HuH-7.5 (cell line): ENCODE measurements at places on chromosomes 16 and 17.

DNA sequence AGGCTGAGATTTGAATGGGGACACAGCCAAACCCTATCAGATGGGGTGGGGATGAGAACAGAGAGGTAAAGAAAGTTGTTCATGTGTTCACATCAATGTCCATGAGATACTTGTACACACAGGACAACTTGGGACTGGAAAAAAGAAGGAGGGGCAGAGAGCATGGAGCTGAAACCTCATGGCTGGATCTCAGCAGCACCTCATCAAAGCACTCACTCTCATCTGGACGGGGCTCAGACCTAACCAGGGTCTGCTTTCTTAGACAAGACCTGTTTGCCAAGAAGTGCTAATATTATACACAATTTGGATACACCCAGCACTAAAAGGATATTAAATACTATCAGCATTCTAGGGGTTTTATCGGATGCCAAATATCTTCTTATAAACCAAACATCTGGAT lies 399.8 kb downstream of the SLC39A11 start:
- DNase-seq, result no peak

DNA sequence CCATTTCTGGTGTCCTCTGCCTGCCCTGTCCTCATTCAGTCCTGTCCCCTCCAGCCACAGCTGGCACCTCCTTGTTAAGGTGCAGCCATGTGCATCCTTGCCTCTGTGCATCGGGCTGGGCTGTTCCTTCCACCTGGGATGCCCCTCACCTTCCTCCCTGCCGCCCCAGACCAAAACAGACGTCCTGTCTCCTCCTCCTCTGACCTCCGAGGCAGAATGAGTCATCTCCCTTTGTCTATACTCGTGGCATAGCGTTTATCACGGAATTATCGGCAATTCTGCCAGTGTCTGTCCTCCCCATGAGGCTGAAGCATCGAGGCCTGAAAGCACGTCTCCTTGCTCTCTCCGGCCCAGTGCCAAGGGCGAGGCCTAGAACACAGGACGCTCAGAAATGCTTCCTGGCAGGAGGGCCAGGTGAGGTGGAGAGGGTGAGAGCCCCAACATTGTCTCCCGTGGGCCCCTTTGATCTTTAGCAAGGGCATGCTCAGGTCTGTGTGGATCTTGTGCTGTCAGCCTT lies 4.6 kb downstream of the RAI1 start:
- DNase-seq, result no peak

GRCh38 chr17:15741624-15742023 lies 9.5 kb downstream of the TBC1D26 start:
- no peak for DNase-seq

GRCh38 chr17:56690441-56691291 lies 97.2 kb downstream of the NOG start:
- DNase-seq, result no peak

DNA sequence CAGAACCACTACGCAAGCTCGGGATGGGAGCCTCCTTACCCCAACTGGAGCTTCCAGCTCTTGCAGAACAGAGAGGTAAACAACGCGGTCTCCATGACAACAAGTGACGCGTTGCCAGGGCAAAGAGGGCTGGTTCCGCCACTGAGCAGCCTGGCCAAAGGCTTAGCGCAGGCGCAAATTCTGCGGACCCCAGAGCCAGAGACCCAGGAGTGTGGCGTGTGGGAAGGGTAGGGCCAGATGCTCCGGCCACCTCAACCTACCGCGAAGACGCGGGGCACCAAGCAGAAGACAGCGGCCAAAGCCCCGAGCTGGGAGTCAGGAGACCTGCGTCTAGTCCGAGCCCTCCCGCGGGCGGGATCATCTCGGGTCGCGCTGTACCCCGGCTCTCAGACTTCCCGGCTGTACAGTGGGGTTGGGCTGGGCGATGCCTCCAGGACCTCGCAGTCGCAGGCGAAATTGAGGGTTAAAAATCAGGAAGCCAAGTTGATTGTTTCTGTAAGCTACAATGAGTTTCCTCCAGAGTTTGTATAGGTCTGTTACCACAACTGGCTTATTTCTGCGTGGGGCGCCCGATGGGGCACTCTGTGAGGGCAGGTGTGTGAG lies at the start of gene TEKT1:
Gene TEKT1, minus strand, starts transcription at position 69 of the 603 bp plus-strand sequence. CDS start 1,353 bp downstream, outside the sequence.
- DNase-seq, result peak; percentile 53

GRCh38 chr17:7014995-7015958 lies 2.9 kb downstream of the RNASEK start:
- DNase-seq, result peak; percentile 37

DNA sequence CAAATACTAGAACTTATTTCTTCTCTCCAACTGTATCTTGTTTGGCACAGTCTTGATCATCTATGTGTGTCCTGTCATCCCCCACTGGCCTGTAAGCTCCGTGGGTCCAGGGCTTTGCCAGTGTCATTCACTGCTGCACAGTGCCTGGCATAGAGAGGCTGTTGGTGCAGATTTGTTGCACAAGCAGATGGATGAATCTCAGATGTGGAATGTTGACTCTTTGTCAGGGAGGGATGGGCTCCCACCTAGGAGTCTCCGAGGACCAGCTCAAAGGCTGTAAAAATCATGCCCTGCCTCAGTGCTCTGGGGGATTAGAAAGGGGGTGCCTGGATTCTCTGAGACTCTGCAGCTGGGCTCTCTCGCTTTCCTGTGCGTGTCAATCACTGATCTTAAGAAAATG lies 60.6 kb downstream of the RAB11FIP4 start:
- no peak for DNase-seq

GRCh38 chr17:49821916-49822315 lies 26.0 kb downstream of the TAC4 start:
- no peak for DNase-seq

- DNase-seq, result peak; percentile 49
Measured at GRCh38 chr17:82302991-82303943, 14.1 kb downstream of the CD7 start.

DNA sequence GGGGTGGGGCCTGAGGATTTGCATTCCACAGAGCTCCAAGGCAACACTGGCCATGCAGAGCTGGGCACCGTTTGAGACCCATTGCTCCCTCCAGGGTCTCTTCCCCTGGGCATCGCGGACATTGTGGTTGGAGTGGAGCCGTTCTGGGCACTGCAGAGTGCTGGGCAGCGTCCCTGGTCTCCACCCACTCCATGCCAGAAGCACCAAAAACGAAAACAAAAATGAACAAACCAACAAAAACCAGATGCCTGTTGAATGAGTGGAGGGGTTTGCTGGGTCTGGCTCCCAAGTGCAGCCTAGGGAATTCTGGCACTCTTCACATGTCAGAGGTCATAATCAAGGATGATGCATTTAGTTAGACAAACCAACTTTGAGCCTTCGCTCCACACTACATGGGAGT lies 17.9 kb downstream of the WNT9B start:
- no peak for DNase-seq

DNA sequence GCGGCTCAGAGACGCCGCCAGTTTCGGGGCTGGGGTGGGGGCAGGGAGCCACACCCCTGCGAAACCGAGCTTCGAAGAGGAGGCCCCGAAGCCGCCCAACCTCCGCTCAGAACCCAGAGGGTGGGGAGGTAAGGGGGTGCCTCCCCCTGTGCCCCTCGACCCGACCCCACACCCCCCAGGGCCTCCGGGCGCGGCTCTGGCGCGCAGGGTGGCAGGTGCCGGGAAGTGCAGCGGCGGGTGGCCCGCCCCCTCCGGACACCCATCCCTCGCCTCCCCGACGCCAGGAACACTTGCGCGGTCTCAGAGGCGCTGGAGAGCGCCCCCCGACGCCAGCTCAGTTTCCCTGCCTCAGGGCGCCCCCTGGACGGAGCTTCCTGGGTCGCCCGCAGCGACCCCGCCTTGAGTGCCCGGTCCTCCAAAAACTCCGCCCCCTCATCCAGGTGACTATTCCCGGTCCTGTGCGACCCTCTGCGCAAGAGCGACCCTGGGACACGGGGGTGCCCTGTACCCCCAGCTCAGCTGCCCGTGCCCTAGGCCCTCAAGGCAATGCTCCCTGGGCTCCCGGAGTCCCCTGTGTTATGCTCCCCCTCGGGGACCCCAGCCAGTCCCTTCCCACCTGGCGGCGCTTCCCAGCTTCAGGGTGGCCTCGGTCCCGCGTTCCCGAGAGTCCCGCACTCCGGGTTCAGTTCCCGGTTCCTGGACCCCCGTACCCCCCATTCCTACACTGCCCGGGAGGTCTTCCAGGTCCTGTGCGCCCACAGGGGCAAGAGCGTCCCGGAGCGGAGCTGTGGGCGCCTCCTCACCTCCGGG lies 562 bp downstream of the PPL start:
- peak; percentile 65 for DNase-seq

GRCh38 chr17:740240-741017 lies 8.0 kb downstream of the TLCD3A start:
- no peak for DNase-seq

- peak; percentile 62 for DNase-seq
Measured at GRCh38 chr16:69187446-69188235, 677 bp downstream of the SNTB2 start.

GRCh38 chr17:58364270-58364942 lies 12.4 kb upstream of the SUPT4H1 start:
- DNase-seq, result peak; percentile 75

DNA sequence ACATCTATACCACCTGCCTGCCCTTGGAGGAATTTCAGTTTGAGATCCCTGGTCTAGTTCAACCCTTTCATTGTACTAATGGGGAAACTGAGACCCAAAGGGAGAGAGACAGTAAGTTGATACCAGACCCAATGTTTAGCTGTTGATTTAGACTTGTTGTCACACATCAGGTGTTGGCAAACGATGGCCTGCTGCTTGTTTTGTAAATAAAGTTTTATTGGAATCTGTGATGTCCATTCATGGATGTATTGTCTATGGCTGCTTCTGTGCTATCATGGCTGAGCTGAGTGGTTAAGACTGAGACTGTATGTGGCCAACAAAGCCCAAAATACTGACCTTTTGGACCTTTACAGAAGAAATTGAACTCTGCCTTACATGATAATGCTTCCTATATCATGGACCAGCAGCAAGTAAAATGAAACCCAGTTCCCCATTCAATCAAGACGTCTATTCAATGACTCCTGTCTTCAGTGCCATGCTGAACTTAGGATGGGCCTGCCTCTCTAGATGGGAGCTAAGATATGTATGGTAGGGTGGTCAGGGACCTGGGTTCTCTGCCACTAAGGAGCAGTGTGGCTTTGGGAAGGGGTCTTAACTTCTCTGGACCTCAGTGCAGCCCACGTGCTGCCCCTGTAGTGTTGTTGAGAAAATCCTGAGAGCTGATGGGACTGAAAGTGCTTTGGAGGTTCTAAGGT lies 111.0 kb downstream of the IRX5 start:
- no peak for DNase-seq

GRCh38 chr17:3610523-3610922 lies 1.3 kb upstream of the TRPV1 start:
- no peak for DNase-seq

- no peak for DNase-seq
Measured at GRCh38 chr16:72362973-72363372, 191.0 kb upstream of the PMFBP1 start.

- no peak for DNase-seq
Measured at GRCh38 chr16:77298418-77299360, 99.5 kb downstream of the SYCE1L start.

DNA sequence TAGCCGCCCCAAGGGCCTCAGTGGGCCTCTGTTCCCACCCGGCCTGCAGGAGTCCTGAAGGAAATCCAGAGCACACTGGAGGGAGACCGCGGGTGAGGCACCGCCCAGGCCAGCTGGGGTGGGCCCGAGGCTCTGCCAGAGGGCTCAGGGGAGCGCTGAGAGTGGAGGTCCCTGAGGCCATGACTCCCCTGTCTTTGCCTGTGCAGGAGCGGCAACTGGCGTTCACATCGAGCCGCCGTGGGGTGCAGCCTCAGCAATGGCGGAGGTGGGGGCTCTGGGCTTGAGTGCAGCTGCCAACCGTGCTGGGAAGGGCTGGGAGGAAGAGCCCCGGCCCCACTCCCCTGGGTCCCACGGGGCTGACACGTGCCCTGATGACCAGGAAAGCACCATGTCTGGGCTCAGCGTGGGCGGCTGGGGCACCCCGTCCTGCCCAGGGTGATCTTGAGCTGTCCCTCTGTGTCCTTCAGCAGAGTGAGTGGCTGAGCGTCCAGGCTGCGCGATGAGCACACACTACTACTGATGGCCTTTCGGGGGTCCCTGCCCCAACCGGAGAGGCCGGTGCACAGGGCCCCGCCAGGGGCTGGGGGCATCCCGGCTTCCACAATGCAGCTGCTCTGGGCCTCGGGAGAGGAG lies 13.1 kb upstream of the MYO15B start:
- no peak for DNase-seq

DNA sequence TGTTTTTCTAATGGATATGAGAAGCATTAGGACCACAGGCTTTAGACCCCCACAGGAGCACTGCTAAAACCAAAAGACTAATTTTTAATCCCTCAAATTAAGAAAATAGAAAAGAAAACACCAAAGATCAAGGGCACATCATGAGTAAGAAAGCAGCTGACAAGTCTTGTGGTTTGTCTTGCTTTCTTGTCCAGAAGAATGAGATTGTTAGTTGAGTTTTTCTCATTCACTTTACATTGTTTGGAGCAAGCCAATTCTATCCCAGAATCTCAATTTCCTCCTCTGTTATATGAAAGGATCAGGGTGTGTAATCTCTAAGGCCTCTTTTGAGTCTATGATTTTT lies 899.0 kb downstream of the KCNJ2 start:
- DNase-seq, result no peak

DNA sequence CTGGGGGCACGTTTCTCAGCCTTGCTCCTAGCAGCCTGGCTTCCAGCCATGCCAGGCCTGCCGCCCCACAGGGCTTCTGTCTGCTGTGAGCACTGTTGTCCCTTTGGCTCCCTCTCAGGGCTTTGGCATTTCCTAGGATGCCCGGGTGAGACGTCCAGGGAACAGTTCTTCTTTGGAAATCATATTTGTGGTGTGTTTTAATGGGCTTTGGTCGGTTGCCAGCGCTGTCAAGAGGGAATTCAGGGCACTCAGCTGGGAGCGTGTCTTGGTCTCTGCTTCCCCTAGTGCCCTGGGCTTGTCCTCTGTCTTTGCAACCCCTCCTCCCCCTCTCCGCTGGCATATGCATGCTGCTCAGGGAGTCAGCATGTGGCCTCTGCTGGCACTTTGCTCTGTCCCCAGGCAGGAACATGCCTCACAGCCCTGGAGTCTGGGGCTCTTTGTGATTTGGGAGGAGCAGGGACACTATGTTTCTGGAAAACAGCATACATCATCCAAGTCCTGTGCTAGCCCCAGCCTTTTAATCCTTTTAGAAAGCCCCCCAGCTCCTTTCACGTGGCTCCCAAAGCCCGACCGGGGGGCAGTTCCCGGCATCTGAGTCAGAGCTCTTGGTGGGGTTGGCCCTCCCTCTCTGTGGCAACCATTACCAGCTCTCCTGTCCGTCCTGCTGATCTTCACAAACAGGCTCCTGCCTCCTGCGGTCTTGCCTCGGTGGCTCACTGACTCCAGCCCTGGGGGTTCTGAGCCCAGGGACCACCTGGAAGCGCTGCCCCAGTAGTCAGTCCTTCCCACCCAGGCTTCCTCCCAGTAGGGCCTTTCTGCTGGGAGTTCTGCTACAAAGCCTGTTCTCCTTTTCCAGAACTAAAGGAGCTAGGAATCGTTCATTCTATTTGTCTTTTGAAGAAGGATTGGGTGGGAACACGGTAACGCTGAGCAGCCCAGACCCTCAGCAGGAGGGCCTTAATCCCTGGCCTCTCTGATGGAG lies 26.7 kb downstream of the SAP30BP start:
- DNase-seq, result no peak

- DNase-seq, result no peak
Measured at GRCh38 chr17:39813631-39814030, 50.5 kb downstream of the IKZF3 start.

- peak; percentile 29 for DNase-seq
Measured at GRCh38 chr17:68600931-68601564, at the start of gene FAM20A. Gene FAM20A, minus strand, starts transcription at chr17:68601367. Its CDS starts 701 bp downstream, at chr17:68600666.
